ENCODE measurements at places on chromosomes 4 and X.

DNA sequence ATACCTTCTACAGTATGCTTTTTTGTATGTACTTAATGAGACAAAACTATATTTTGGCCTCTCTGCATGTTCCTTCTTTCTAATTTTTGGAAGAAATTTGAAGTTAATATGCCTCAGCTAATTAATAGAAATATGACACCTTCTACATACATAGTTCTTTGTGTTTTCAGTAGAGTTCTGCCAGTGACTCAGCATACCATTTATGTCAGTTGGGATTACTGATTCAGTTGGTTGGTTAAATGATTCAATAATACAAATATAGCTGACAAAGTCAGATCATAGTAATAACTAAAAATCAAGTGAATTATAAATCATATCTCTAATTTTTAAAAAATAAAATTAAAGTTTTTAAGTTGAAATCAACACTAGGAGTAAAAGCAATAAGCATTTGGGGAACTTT is 16.8 kb downstream of the BTC start:
- no peak for DNase-seq

- no peak for DNase-seq
Measured at GRCh38 chr4:14023036-14023435, 395.5 kb upstream of the BOD1L1 start.

DNA sequence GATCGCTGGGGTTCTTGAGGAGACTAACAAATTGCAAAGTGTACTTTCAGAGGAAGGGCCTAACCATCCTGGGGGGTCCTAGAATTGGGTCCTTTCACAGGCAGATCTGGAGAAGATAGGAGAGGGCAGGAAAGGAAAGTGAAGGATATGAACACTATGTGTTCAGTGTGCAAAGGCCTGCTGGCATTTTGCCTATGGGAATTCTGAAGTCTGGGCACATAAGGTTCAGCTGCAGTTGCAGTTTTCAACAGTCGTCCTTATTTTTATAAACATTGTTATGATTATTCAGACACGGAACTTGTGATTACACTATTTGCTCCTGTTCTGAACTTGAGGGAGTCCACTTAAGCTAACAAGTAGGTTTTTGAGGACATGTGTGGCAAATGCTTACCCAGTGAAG is 1.3 kb upstream of the SLC25A5 start:
- no peak for DNase-seq

DNA sequence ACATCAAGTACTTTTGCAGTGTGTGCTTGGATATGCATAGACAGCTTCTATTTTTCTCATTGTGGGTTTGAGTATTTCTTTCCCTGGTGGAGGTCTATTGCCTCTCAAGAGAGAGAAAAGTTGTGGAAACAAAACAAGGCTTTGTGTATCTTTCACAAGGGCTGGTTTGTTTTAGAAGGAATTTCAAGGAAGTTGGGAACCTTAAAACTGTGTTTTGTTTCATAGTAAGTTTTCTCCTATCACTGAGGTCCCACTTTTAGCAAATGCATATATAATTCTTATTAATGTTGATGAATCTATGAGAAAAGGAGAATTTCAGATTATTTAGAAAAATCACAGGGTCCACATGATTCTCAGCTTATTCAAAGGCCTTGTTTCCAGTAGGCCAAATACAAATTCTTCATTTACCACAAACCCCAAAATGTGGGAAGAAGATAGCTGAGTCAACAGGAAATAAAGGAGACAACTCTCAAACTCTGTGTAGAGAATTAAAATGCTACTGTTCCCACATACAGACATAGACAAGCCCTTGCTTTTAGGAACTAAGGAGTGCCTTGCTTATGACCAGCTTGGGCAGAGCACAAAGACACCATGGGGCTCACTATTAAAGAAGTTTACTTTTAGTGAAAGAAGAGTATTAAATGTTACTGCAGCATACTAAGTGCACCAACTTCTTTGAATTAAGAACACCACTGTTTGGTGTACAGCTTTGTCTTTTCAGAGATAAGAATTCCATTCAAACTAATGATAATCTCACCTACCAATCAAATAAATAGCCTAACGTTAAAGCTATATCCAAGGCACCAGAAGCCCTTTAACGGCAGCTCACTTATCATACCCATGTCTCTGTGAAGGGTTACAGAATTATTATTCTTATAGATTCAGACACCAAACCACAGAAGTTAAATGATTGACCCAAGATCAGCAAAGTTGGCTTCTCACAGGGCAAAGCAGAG is 177.4 kb upstream of the LEF1 start:
- DNase-seq, result peak; percentile 27

DNA sequence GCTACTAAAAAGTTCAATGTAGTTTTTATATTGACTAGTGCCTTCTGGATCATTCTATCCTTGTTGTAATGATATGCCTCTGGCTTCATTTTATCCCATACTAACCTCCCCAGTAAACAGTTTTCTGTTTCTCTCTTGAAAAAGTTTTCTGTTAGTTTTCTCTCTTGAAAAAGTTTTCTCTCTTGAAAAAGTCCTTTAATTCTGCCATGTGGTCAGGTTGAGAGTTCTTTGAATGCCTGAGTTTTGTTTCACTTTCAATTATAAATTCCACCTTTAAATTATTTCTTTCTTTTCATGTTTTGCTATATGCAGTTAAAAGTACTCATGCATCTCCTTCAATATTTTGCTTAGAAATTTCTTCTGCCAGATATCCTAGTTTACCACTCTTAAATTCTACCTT is 1139.6 kb downstream of the STPG2 start:
- DNase-seq, result no peak

DNA sequence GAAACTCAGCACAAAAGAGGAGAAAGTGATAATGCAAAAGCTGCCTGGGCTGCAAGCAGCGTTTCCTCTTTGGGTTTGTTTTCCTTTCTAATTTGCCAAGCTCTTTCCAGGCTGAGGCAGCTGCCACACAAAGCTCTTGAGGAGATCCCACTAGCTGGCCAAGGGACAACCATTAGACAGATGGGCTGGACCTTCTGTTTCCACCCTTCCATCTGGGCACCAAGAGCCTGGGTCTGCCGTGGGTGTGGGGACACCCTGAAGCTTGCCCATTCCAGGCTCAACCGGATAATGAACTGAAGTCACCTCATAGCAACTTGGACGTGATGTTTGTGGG is 194.6 kb upstream of the C1QTNF7 start:
- no peak for DNase-seq

- peak; percentile 67 for DNase-seq
Measured at GRCh38 chr4:4480685-4481398, 61.0 kb downstream of the STX18 start.

GRCh38 chr4:168257768-168258167 is 60.8 kb downstream of the DDX60 start:
- no peak for DNase-seq

- no peak for DNase-seq
Measured at GRCh38 chr4:79651456-79651855, 243.4 kb upstream of the GK2 start.

DNA sequence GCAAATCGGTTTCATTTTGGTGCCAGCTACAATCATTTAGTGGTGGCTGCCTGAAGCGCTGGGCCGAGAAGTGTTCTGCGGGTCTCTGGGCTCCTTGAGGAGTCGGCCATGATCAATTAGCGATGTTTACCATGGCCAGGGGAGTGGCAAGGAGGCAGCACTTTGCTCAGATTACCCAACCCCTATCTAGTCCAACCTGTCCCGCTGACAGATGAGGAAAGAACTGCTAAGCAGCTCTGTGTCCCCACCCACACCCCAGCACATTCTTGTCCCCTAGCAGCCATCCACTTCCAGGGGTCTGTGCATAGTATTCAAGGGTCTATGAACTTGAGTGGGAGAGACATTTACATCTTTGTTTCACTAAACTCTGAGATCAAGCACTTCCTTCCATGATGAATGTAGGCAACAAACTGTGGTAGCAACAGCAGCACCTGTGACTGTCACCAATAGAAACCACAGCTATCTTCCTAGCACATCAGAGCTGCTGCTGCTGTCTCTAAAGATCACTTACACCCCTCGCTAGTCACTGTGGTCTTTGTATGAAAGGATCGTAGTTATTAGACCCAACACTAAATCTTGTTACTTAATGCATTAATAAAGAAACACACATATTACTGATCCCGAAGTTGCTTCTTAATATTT is 331.6 kb downstream of the BCOR start:
- no peak for DNase-seq

DNA sequence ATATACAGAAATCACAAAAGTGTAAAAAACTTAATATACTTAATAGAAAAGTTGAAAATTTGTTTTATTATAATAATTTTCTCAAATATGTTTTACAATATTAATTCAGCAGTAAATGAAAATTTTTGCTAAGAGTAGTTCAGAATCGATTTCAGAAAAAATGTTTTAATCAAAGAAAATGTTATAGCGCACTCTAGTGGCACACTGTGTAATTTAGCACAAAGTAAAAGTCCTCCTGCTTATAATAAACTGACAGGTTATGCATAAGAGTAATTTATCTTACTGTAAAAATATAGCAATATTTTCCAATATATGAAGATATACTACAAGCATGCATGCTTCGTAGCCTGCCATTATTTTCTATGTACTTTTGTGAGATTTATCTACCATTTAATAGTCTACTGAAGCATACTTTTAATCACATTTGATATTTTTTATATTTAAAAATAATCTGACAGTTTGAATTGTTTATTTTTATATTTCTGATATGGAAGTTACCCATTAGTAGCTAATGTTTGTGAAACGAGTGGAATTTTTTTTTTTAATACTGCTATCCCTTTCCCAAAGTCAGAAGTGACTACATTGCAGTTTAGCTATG is 217.9 kb upstream of the KLHL4 start:
- DNase-seq, result peak; percentile 4

DNA sequence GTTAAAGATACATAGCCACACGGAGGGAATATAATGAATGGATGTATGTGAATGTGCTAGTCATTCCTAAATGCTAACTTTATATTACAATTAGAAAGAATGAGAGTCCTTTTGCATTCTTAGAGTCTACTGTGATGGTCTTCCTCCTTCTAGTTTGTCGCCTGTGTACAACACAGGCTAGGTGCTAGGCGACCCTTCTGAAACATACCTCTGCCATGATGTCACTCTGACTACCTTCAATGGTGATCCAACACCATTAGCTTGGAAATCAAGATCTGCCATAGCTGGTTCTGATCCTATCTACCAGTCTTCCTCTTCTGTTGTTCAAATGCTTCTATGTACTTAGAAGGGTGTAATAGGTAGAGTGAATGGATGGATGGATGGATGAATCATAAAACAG is 151.2 kb downstream of the MGST2 start:
- no peak for DNase-seq

GRCh38 chr4:166078955-166079354 is 205.9 kb downstream of the TLL1 start:
- DNase-seq, result no peak

DNA sequence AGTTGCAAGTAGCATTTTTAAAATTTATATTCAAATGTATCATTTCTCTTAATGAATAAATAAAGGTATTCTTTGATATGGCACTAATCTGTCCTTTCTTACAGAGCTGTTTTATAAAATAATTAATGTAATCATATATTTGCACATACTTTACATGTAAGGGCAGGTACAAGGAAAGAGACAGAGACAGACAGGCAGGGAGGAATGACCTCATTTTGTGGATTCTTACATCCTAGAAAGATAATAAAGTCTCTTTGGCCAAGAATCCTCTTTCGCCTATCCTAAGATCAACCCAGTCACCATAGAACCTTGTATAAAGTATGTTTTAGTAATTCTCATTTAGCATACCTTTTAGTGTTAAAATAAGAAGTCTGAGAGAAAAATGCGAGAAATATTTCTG is 98.5 kb upstream of the CTSO start:
- no peak for DNase-seq

GRCh38 chr4:188719794-188720193 is 580.6 kb downstream of the TRIML1 start:
- no peak for DNase-seq

DNA sequence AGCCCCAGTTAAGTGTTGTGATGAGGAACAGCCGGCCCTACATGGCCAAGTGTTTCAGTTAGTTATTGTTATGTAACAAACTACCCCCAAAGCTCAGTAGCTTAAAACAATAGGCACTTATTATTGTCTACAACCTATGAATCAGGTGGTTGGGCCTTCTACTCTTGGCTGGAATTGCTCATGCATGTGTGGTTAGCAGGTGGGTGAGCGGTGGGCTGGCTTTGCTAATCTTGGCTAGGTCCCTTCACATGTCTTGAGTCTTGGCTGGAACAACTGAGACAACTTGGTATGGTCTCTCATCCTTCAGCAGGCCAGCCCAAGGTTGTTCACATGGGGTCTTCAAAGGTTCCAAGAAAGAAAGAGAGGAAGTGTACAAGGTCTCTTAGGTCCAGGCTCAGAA is 54.5 kb upstream of the CHRNA9 start:
- no peak for DNase-seq

DNA sequence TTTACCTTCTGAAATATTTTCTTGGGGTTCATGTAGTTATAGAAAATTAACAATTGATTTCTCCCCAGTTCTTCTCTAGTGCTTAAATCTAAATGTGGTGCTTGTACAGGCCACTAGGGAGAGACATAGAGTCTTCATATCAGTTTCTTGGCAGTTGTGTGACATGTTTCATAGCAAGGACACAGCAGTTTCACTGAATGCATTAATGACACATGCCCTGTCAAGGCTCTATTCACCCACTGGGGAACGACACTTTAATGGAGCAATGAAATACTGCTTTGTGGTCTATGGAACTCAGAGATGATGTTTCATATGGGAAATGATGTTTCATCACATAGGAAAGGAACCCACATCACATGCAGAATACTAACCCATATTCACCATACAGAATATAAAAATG is 2.8 kb downstream of the VEGFC start:
- DNase-seq, result peak; percentile 77

GRCh38 chrX:40651620-40652223 is 4.4 kb upstream of the CXorf38 start:
- DNase-seq, result peak; percentile 54

GRCh38 chrX:2584251-2585157 is 83.7 kb upstream of the DHRSX start:
- DNase-seq, result no peak

DNA sequence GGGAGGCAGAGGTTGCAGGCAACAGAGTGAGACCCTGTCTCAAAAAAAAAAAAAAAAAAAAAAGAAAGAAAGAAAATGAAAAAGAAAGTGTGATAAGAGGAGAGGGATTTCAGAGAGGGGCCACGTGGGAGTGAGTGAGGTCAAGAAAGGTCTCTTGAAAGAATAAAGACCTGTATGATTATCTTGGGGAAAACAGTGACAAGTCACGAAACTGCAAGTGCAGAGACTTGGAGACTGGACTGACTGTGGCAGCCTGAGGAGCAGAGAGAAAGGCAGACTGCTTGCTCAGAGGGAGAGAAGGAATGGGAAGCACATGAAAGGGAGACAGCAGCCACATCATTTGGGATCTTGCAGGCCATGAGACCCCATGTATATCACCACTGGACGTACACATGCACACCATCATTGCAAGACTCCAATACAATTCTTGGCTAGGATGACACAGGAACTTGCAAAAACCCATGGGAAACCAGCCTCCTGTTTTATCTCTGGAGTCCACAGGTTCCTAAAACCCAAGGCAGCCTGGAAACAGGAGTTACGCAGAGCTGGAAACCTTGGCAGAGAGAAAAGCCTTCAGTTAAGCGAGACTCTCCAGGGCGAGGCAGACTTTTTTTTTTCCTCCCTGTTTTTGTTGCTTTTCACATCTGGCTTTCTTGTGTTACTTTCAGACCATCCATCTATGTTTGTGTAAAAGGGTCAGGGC is 207.0 kb upstream of the TBL1X start:
- no peak for DNase-seq

GRCh38 chr4:2295900-2296442 is 34.1 kb upstream of the MXD4 start:
- no peak for DNase-seq

GRCh38 chr4:138189206-138189605 is 52.9 kb downstream of the SLC7A11 start:
- DNase-seq, result no peak

- DNase-seq, result no peak
Measured at GRCh38 chrX:19636980-19637379, 121.7 kb upstream of the MAP3K15 start.
